ENCODE measurements at places on chromosomes 13 and 19. TPM values are rescaled to one million over a fixed set of nuclear protein-coding genes. Genes with fewer than 3 reads are reported as not detected.

ARRDC5 gene
- not detected for total RNA-seq

CCL25 gene
- 0.31 TPM for total RNA-seq

FPR1 gene
- total RNA-seq, result 6.7 TPM

DMWD gene
- 41.0 TPM for total RNA-seq

HCST gene
- not detected for total RNA-seq

ADM5 gene
- 0.78 TPM for total RNA-seq

MYO16 gene
- total RNA-seq, result 105 TPM

OLFM2 gene
- total RNA-seq, result 121 TPM

CYSLTR2 gene
- total RNA-seq, result 1.1 TPM

FAM124A gene
- 13.7 TPM for total RNA-seq

ZNF570 gene
- total RNA-seq, result 32.4 TPM

KLK8 gene
- total RNA-seq, result not detected

SHKBP1 gene
- total RNA-seq, result 4.1 TPM

ZNF155 gene
- 13.9 TPM for total RNA-seq

DEDD2 gene
- total RNA-seq, result 20.4 TPM

ZNF560 gene
- total RNA-seq, result 0.31 TPM

CYP4F2 gene
- total RNA-seq, result not detected

SLC25A41 gene
- 1.6 TPM for total RNA-seq

POU4F1 gene
- under 0.01 TPM for total RNA-seq

WDR18 gene
- 44.1 TPM for total RNA-seq

PEX11G gene
- 0.94 TPM for total RNA-seq
